ENCODE measurements at places on chromosomes 5 and 9. TPM values are rescaled to one million over a fixed set of nuclear protein-coding genes. Genes with fewer than 3 reads are reported as not detected.

Gene SLCO6A1
- total RNA-seq, result not detected

Gene CCNI2
- 0.26 TPM for total RNA-seq

Gene MAP1B
- 21.6 TPM for total RNA-seq

Gene SPRY4
- 49.6 TPM for total RNA-seq

Gene TOR2A
- 21.4 TPM for total RNA-seq

DNA sequence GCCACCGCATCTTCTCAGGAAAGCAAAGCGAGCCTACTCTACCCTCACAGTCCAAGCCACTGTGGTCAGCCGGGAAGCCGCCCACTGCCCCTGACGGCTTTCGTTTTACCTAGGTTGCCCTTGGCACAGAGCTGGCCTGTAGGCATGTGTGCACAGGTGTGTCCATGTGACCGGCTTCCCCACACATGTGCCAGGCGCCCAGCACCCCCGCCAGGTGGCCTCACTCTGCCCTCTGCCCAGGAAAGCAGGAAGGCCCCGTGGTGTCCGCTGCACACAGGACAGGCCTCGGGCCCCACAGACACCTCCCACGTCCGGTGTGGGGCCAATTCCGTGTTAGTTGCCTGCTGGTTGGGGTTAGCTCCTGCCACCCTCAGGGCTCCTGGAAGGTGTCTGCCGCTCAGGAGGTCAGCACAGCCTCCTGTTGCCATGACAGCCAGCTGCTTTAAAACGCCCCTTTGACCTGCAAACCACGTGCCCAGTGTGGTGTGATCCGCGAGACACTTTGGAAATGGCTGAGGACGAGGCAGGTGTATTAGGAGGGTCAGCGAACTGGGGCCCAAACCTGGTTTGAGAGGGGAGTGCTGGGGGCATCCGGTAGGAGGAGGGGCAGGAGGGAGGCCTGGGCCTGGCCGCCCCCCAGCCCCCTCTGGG lies 28.7 kb downstream of the TPPP start:
- H3K4me3 ChIP-seq, result no peak overlapping the region
- H3K36me3 ChIP-seq, result peaks cover 71% of the 10 kb centered on the region
- peak; percentile 72 for DNase-seq

- H3K27ac ChIP-seq, result no peak overlapping the region
- H3K27me3 ChIP-seq, result no peaks in the 10 kb centered on the region
- no peaks in the 10 kb centered on the region for H3K36me3 ChIP-seq
- no peak for DNase-seq
- H3K4me3 ChIP-seq, result no peak overlapping the region
- H3K4me1 ChIP-seq, result no peaks in the 10 kb centered on the region
Observed at GRCh38 chr5:31225118-31225517, 31.6 kb downstream of the CDH6 start.

- H3K4me3 ChIP-seq, result no peak overlapping the region
- no peaks in the 10 kb centered on the region for H3K36me3 ChIP-seq
- H3K27ac ChIP-seq, result no peak overlapping the region
- no peaks in the 10 kb centered on the region for H3K27me3 ChIP-seq
- DNase-seq, result no peak
Observed at GRCh38 chr5:166338801-166339200, 1952.6 kb upstream of the WWC1 start.

DNA sequence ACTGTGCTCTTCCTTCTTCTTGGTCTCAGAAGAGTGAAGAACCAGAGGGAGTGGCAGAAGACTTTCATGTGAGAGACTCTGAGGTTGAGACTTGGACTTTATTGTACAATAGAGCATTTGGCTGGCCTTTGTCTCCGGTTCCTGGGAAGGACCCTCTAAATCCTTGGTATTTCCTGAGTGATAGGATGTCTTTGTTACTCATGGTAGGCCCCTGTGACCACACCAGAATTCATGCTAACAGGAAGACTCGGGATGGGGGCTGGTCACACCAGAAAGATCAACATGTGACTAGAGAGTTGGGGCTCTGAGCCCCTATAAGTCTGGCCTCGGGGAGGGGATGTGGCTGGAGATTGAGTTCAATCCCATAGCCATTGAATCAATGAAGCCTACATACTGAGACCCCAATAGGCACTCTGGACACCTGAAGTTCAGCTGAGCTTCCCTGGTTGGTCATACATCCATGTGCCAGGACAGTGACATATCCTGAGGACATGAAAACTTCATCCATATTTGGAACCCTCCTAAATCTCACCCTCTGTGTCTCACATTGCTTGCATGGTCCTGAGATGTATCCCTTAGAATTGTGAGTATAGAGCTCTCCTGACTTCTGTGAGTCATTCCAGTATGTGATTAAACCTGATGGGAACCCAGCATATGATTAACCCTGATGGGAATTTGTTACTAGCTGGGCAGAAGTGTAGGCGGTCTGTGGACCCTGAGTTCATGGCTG lies 201.7 kb downstream of the GADD45G start:
- H3K36me3 ChIP-seq, result no peaks in the 10 kb centered on the region
- no peaks in the 10 kb centered on the region for H3K27me3 ChIP-seq
- peaks cover 15% of the 10 kb centered on the region for H3K4me1 ChIP-seq
- no peak for DNase-seq
- H3K4me3 ChIP-seq, result no peak overlapping the region

- H3K4me3 ChIP-seq, result no peak overlapping the region
- H3K27me3 ChIP-seq, result no peaks in the 10 kb centered on the region
- H3K27ac ChIP-seq, result no peak overlapping the region
- DNase-seq, result no peak
Observed at GRCh38 chr5:149338364-149338763, 6.9 kb upstream of the GRPEL2 start.

- H3K4me3 ChIP-seq, result no peak overlapping the region
- no peak for DNase-seq
- no peaks in the 10 kb centered on the region for H3K36me3 ChIP-seq
- no peak overlapping the region for H3K27ac ChIP-seq
- no peaks in the 10 kb centered on the region for H3K4me1 ChIP-seq
Observed at GRCh38 chr9:15743512-15743911, 190.7 kb downstream of the CCDC171 start.

GRCh38 chr5:169149317-169149716 lies 151.6 kb downstream of the SLIT3 start:
- H3K4me1 ChIP-seq, result no peaks in the 10 kb centered on the region
- no peak overlapping the region for H3K4me3 ChIP-seq
- no peaks in the 10 kb centered on the region for H3K36me3 ChIP-seq
- H3K27me3 ChIP-seq, result no peaks in the 10 kb centered on the region
- no peak overlapping the region for H3K27ac ChIP-seq

DNA sequence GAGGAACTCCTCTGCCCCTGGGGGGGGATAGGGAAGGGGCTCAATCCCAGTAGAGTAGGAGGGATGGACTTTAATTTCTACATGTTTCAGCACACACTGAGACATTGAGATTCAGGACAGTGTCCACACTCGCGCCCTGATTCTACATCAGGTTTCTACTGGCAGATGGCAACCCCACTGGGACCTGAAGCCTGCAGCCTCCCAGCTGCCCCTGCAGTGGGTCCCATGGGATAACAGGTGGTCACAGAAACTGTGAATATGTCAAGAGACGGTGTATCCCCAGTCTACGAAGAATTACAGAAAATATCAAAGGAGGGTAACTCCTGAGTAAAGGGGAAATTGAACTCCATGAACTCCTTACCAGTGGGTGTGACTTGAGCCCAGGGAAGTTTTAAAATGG lies 2.4 kb upstream of the TERT start:
- H3K36me3 ChIP-seq, result no peaks in the 10 kb centered on the region
- H3K27me3 ChIP-seq, result peaks cover 18% of the 10 kb centered on the region
- peaks cover 12% of the 10 kb centered on the region for H3K4me1 ChIP-seq
- H3K27ac ChIP-seq, result no peak overlapping the region
- no peak overlapping the region for H3K4me3 ChIP-seq

- DNase-seq, result no peak
- H3K4me3 ChIP-seq, result no peak overlapping the region
- no peaks in the 10 kb centered on the region for H3K27me3 ChIP-seq
- H3K4me1 ChIP-seq, result no peaks in the 10 kb centered on the region
- H3K36me3 ChIP-seq, result no peaks in the 10 kb centered on the region
Observed at GRCh38 chr5:428219-428618, 14.8 kb upstream of the EXOC3 start.

DNA sequence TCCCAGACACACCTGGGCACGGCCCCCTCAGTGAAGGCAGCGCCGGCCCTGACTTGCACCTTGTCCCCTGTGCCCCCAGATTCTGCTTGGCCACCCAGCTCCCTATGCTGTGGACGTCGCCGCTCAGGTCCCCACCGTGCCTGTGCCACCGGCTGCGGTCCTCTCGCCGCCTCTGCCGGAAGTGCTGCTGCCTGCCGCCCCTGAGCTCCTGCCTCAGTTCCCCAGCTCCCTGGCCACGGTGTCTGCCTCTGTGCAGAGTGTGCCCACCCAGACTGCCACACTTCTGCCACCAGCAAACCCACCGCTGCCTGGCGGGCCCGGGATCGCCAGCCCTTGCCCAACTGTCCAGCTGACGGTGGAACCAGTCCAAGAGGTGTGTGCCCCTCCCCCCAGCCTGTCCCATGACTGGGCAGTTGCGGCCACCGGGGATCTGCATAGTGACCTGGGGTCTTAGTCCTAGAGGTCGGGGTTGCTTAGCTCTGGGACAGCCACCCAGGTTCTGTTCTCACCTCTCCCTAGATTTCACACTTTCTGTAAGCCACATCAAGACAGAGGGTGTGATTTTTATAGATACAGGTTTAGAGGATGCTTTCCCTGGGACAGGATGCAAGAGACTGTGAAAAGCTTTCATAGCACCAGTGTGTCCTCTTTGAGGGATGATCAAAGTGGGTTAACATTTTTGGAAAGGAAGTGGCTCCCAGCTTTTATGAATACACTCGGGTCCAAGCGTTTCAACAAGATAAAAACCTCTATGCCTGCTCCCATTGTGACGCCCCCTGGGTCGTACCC lies 78.0 kb downstream of the WNK2 start:
- H3K27ac ChIP-seq, result no peak overlapping the region
- H3K4me3 ChIP-seq, result no peak overlapping the region
- no peaks in the 10 kb centered on the region for H3K27me3 ChIP-seq
- no peaks in the 10 kb centered on the region for H3K36me3 ChIP-seq

GRCh38 chr9:26043431-26043830 lies 365.2 kb upstream of the TUSC1 start:
- no peak overlapping the region for H3K27ac ChIP-seq
- H3K36me3 ChIP-seq, result no peaks in the 10 kb centered on the region
- H3K27me3 ChIP-seq, result no peaks in the 10 kb centered on the region
- H3K4me1 ChIP-seq, result no peaks in the 10 kb centered on the region
- H3K4me3 ChIP-seq, result no peak overlapping the region
- no peak for DNase-seq

DNA sequence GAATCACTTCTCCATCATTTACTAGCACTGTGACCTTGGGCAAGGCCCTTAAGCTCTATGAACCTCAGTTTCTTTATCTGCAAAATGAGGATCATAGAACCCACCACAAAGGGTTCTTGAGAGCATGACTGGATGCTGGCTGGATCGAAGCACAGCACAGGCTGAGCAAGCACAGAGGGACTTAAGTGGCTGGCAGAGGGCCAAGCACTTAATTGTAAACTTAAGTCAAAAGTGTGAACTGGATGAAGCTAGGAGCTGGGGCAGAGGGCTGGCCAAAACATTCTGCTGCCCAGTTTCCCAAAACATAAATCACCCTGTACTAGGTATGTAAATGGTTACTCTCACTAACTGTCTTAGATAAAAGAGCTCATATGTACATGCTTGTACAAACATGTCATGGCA lies 112.3 kb upstream of the WWC1 start:
- no peaks in the 10 kb centered on the region for H3K36me3 ChIP-seq
- no peak overlapping the region for H3K27ac ChIP-seq
- no peaks in the 10 kb centered on the region for H3K27me3 ChIP-seq
- H3K4me3 ChIP-seq, result no peak overlapping the region
- no peaks in the 10 kb centered on the region for H3K4me1 ChIP-seq

DNA sequence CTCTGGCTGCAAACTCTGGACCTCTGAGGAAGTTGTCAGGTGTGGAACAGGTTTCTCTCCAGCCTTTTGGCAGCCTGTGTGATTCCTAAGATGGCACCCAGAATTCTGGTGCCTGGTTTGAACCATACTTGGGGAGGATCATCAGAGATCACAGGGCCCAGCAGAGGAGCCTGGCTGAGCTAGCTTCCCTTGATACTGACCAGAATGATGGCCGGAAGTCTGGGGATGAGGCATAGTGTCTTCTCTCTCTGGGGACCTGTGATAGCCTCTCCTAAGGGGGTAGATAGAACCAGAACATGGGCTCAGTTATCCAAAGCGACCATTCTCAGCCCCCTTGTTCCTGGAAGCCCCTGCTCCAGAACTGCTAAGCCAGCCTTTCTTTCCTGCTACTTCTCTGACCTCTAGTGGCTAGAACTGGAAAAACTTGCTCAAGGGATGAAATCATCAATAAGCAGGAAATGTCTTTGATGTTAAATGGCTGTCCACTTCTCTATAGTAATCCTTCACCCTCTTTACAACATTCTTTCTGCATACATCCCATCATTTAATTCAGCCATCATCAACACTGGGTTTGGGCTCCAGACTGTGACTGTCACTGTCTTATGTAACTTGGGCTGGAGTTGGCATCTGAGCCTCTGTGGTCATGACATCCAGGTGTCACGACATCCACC lies 55.1 kb downstream of the C9orf152 start:
- peak overlapping the region; percentile 0 for H3K27ac ChIP-seq
- H3K27me3 ChIP-seq, result no peaks in the 10 kb centered on the region
- H3K4me1 ChIP-seq, result peaks cover 67% of the 10 kb centered on the region
- H3K4me3 ChIP-seq, result no peak overlapping the region
